AG04450 (cell line): ENCODE measurements at places on chromosomes 7 and 10.

GRCh38 chr10:72943498-72944234 lies 10.9 kb downstream of the PLA2G12B start:
- no peak for DNase-seq

DNA sequence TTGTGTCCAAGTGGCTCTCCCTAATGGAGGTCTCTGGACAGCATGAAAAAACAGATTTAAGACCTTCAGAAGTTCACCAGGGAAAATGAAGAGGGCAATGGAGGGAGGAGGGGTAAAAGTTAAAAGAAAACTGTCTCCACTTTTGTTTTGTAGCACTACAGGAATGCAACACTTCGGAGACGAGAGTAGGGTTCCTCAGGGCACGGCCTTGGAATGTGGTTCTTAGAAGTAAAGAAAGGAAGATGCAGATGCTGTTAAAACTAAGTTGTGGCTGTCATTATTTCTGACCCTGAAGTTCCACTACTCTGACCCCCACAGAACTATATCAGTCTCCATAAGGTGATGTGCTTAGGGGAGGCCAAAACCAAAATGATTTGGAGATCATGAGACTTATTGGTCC lies 335.1 kb downstream of the XPNPEP1 start:
- no peak for DNase-seq

GRCh38 chr10:3902809-3903410 lies 117.9 kb upstream of the KLF6 start:
- DNase-seq = no peak

DNA sequence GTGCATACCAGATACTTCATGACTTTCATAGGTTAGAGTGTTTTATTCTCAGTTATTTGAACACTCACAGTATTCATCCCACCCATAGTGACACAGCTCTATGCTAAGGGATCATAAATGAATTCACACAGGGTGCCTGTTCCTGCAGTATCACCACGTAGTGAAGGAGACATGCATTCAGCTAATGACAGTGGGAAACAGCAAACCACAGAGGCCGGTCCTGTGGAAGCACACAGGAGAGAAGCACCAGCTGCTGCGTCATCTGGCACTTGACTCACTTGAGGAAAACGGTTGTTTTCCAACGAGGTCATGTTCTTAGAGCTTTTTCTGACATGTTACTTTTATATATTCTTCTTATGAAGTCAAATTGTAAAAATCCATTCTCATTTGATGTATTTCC lies 73.0 kb downstream of the UBE3C start:
- DNase-seq = peak; percentile 72

DNA sequence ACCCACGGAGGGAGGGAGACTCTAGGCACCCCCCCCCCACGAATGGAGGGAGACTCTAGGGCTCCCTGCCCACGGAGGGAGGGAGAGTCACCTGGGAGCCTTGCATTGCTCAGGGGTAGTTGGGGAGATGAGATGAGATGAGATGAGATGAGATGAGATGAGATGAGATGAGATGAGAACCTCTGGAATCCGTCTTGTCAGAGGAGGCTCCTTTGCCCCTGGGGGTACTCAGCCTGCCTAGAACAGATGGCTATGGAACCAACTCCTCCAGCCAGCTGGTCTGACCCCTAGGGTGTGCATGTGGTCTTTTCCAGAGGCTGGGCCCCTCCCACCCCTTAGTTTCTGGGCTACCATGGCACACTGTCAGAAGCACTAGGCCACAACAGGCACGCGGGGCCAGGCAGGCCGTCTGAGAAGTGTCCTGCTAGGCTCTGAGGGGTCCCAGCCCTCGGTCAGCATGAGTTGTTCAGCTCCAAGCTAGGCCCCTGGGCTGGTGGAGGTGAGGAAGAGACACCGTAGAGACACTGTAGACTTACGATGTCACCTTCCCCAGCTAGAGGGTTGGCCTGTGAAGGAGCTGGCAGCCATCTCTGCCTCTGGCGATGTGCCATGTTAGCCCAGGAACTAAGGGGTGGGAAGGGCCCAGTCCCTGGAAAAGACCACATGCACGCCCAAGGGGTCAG lies 8.8 kb downstream of the TSPAN15 start:
- DNase-seq = no peak

- DNase-seq = no peak
These were observed 92.2 kb upstream of the OIT3 start for GRCh38 chr10:72801263-72801868.

GRCh38 chr10:34994565-34995142 lies 95.5 kb downstream of the CUL2 start:
- DNase-seq = peak; percentile 37

DNA sequence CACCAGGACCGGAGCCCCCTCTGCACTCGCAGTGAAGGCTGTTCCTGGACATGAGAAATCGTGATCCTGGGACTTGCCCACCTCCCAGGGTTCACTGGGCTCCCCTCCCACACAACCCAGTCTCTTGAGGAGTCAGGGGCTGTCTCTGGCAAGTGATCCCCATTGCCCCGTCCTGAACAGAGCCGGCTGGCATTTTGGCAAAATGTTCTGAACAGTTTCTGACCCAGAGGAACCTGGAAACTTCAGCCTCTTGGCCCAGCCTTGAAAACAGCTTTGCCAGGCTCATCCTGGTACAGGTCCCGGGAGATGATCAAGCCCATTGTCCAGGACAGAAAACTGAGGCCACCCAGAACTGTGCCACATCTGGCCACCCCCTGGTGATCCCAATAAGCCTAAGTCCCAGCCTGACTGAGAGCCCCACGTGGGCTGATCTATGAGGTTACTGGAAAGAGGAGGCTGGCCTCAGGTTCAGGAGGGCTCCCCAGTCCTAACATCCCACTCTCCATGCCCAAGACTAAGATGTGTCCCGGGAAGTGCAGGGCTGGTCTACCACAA lies 115.7 kb downstream of the OAT start:
- no peak for DNase-seq

DNA sequence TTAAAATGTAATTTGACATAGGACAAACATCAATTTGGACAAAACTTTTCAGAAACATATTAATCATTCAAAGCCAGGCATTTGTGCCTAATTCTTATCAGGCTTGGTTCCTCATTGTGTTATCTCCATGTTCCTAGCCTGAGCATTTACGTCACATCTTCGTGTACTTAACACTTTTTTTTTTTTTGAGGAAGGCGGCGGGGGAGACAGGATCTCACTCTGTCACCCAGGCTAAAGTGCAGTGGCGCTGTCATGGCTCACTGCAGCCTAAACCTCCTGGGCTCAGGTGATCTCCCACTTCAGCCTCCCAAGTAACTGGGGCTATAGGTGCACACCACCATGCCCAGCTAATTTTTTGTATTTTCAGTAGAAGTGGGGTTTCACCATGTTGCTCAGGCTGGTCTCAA lies 19.8 kb downstream of the HNRNPA2B1 start:
- no peak for DNase-seq

GRCh38 chr7:137846827-137847567 lies at the start of gene DGKI:
DGKI (minus strand) TSS chr7:137846974.
- no peak for DNase-seq

DNA sequence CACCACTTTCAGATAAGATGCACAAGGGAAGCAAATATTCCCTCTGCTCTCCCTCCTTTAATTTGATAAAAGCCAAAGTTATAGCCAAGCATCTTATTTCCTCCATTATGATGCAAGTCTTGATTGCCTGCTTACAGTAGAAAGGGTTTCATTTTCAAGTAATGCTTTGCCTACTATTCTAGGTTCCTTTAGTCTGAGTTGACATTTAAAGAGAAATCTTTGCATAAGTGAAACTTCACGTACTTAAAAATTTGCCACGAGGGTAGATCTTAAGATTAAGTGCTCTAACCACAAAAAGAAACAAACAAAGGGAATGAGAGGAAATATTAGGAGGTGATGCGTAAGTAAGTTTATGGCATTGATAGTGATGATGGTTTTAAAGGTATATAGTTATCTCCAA lies 78.1 kb upstream of the VWDE start:
- DNase-seq = no peak

GRCh38 chr10:46048152-46048551 lies 2.1 kb upstream of the MSMB start:
- no peak for DNase-seq

GRCh38 chr7:88027724-88028123 lies 93.7 kb downstream of the ADAM22 start:
- DNase-seq = no peak

GRCh38 chr10:71998840-71999194 lies 34.6 kb downstream of the CHST3 start:
- no peak for DNase-seq

DNA sequence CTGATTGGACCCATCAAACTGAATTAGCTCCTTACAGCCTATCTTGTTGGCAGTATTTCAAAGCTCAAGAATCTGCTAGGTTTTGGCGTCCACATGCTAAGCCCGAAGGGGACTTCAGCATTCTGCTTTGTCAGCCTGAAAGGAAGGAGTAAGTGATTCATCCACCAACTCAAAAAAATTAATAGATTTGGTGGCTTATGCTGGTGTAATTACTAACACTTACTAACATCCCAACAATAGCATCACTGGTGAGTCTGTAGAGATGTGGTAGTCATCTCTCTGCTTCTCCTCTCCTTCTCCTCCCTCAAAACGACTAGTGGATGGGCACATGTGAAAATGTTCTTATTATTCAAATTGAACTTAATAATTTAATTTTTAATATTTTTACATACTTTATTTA lies 53.8 kb upstream of the EGR2 start:
- no peak for DNase-seq

GRCh38 chr7:100546129-100546925 lies 7.3 kb downstream of the AGFG2 start:
- DNase-seq = no peak

GRCh38 chr10:4485636-4486035 lies 340.4 kb upstream of the AKR1E2 start:
- DNase-seq = no peak

DNA sequence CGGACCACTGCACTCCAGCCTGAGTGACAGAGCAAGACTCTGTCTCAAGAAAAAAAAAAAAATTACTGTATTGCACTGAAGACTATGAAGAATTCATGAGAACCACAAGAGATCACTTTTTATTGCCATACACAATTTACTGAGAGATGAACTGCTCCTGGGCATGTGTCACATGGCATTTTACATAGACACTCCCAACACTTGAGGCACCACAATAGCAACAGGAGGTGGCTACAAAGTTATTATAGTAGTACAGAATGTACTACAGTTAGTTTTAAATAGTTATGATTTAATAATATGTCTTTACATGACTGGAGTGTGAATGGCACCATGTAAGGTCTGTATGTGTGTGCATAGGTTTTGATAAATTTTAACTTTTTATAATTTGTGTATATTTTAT lies 70.6 kb downstream of the KMT2E start:
- no peak for DNase-seq

DNA sequence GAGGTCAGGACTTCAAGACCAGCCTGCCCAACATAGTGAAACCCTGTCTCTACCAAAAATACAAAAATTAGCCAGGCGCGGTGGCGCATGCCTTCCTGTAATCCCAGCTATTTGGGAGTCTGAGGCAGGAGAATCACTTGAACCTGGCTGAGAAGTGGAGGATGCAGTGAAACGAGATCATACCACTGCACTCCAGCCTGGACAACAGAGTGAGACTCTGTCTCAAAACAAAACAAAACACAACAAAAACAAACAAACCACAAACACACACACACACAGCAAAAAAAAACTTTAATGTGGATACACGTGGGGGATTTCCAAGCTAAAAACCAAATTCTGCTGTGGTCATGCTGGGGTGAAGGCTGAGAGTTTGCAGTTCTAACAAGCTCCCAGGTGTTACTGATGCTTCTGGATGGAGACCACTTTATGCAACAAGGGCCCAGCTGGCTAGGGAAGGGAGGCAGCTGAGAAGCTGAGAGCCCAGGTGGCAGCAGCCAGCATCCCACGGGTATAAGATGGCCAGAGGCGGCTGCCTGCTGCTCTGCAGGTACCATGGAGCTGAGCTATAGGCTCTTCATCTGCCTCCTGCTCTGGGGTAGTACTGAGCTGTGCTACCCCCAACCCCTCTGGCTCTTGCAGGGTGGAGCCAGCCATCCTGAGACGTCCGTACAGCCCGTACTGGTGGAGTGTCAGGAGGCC lies at the start of gene ZP3:
TSS of gene ZP3 (plus strand) at position 538 of the 699 bp plus-strand sequence. CDS start at position 553, 15 bp downstream.
- no peak for DNase-seq

GRCh38 chr10:102633287-102633686 lies 11.0 kb upstream of the TRIM8 start:
- no peak for DNase-seq

DNA sequence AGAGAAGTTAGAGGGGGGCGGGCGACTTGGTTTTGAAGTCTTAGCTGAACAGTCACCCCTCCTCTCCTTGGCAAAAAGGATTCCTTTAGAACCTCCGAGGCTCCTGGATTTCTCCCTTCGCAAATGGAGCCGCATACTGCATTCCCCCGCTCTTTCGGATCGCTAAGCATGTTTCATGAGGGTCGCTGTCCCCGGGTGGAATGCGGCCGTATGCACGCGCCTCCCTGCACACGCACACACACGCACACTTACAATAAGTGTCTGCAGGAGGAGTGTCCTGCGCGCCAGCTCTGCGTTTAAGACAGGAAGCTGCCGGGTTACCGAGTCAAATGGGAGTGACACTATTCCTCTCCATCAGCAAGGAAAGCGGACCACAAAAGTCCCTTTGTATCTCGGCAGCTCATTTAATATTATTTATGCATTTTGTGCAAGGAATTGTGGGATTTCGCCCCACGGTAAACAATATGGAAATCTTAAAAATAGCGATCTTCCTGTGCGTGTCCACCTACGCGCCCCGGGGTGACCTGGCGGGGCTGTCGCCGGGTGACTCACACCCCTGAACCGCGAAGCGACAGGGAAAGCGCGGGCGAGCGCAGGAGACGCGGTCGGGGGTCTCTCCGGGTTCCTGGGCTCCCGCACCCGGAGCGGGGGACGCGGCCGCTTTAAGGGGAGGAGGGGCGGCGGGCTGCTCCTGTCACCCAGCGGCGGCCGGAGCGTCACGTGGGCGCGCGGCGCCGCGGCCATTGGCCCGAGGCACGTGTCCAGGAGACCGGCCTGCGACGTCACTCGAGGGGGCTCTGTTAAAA lies 988 bp upstream of the EN2 start:
- no peak for DNase-seq

DNA sequence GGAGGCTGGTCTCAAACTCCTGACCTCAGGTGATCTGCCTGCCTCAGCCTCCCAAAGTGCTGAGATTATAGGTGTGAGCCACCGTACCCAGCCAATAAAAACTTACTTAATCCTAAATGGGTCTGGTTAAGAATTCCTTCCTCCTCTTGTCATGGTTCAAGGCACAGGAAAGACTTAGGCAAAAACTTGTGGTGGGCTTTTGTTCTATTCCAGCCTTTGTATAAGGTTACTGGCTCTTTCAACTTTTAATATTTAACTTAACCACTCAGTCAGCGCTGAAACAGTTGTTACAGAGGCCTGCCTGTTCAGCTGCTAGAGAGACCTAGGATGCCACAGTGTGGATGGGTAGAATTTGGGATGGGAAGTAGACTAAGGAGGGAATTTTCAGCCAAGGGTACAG lies 28.1 kb upstream of the GARS1 start:
- DNase-seq = no peak

DNA sequence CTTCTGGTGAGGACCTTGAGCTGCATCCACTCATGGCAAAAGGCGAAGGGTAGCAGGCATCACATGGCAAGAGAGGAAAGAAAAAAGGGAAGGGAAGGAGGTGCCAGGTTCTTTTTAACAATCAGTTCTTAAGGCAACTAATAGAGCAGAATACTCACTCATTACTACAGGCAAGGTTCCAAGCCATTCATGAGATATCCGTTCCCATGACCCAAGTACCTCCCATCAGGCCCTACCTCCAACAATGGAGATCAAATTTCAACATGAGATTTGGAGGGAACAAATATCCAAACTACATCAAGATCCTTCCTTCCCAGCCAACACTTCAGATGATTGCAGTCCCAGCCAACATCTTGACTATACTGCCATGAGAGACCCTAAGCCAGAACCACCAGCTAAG lies 38.9 kb upstream of the YAE1 start:
- no peak for DNase-seq

GRCh38 chr10:63579371-63580014 lies 58.3 kb downstream of the REEP3 start:
- DNase-seq = no peak
